ENCODE measurements at places on chromosomes 4 and X.

- DNase-seq: no peak
Measured at GRCh38 chrX:119240356-119240755, 4.3 kb downstream of the PGRMC1 start.

DNA sequence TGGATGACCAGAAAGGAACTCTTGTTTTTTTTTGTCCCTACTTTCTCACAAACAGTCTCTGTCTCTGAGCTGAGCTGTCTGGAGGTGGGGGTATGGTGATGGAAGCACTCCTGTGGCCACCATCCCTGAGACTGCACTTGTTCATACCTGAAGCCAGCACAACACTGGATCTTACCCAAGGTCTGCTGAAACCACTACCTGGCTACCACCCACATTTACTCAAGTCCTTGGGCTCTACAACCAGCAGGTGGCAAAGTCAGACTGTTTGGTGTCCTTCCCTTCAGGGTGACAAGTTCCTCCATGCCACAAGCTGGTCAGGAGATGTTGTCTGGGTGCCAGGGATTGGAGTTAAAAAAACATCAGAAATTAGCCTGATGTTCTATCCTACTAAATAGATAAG is 89.7 kb downstream of the NEXMIF start:
- no peak for DNase-seq

DNA sequence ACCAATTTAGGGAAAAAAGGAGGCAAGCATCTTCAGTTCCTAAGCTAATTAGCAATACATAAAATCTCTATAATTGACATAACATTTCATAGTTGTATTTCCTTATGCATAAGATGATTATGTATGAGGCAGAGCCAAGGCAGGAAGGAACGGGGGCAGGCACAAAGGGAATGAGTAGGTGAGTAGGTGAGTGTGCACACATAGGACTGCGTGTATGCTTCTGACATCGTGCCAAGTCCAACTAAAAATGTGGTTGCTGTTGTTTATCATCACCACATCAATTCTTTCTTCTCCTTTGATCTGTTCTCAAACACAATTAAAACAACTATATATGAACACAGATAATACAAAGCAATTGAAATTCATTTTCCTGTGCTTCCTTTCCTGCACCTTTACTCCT is 131.2 kb downstream of the UNC5C start:
- no peak for DNase-seq

DNA sequence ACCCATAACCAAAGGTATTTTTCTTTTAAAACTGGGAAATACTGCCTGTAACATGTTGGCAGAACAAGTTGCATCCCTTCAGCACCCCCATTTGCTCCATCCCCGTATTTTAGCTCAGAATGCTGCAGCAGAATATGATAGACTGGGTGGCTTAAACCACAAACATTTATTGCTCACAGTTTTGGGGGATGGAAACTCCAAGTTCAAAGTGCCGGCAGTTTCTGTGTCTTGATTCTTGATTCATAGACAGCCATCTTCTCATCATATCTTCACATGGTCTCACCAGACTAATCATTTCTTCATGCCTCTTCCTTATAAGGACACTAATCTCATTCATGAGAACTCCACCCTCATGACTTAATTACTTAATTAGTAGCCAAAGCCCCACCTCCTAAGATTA is 10.5 kb upstream of the INPP4B start:
- DNase-seq: no peak

GRCh38 chr4:105422207-105422920 is 51.5 kb downstream of the PPA2 start:
- no peak for DNase-seq

GRCh38 chrX:20189171-20189570 is 47.5 kb upstream of the EIF1AX start:
- DNase-seq: no peak

DNA sequence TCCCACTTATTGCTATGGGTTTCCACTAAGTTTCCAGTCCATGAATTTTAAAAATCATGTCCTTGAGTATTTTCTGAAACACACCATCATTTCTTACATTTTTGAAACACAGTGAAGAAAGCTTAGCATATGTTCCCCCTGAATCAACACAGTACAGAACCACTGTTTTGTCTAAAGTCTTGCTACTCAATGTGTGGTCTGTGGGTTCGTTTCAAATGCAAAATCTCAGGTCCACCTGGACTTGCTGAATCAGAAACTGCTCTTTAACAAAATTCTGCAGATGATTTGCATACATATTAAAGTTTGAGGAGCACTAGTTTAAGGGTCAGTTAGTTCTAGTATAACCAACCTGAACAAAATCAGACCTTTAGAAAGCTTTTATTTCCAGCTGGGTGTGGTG is 60.4 kb downstream of the SUPT20HL2 start:
- DNase-seq: no peak

DNA sequence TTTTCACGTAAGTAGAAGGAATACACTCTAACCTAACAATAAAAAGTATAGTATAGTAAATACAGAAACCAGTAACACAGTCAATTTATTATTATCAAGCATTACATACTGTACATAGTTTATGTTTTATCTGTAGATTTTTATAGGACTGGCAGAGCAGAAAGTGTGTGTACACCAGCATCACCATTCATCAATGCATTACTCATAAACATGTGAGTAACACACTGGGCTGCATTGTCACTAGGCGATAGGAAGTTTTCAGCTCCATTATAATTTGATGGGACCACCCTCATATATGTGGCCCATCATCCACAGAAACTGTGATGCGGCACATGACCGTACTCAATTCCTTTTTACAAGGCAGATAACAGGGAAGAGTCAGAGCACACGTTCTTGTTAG is 137.8 kb upstream of the RBPJ start:
- DNase-seq: no peak

DNA sequence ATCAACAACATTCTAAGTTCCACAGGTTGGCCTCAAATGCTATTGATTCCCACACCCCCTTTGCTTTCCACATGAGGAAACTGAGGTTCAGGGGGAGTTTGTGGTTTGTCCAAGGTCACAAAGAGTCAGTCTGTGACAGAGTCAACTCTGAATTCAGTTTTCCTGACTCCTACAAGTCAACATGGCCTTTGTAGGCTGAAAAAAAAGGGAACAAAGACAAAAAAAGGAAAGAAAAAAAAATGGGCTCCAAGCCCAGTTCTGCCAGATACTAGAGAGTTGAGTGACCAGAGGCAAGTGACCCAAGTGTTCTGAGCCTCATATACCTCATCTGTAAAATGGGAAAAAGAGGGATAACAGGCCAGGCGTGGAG is 16.5 kb upstream of the PIM2 start:
- DNase-seq: no peak

GRCh38 chrX:78124307-78124706 is 15.1 kb downstream of the TAF9B start:
- DNase-seq: no peak

DNA sequence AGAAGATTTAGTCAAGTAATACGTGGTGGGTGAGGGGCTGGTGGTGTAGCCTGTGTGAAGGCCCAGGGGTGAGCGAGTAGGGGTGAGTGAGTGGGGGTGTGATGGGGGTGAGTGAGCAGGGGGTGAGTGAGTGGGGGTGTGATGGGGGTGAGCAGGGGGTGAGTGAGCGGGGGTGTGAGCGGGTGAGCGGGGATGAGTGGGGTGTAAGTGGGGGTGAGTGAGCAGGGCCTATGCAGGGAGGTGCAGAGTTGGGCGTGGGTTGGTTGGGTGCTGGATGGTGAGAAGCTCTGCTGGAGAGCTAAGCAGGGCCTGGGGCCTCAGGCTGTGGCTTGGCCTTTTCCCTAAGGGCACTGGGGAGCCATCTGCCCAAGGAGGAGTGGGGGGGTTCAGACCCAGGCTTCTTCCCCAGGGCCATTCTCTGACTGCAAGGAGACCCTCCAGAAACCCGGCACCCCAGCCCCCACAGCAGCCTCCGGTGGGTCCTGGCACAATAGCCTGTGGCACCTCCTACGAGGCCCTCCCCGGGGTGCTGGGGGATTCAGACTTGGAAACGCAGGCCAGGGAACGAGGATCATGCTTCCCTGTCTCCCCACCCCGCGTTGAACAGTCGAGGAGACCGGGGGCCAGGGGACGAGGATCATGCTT is 30.4 kb downstream of the SH3TC1 start:
- DNase-seq: peak; percentile 14

DNA sequence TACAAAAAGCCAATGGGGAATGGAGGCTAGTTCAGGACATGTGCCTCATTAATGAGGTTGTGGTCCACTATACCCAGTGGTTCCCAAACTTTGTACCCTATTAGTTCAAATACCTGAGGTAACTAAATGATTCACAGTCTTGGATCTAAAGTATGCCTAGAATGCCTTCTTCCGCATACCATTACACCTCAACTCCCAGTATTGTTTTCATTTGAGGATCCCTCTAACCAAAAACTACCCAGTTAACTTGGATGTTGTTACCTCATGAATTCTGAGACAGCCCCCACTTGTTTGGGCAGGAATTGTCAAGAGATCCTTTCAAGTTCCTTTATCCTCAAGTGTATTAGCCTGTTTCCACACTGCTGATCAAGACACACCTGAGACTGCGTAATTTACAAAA is 439.2 kb downstream of the PCDH10 start:
- no peak for DNase-seq

- peak; percentile 42 for DNase-seq
Measured at GRCh38 chrX:103918050-103918449, 44.4 kb upstream of the TMSB15B start.

- no peak for DNase-seq
Measured at GRCh38 chr4:90960840-90961239, 833.6 kb downstream of the CCSER1 start.

DNA sequence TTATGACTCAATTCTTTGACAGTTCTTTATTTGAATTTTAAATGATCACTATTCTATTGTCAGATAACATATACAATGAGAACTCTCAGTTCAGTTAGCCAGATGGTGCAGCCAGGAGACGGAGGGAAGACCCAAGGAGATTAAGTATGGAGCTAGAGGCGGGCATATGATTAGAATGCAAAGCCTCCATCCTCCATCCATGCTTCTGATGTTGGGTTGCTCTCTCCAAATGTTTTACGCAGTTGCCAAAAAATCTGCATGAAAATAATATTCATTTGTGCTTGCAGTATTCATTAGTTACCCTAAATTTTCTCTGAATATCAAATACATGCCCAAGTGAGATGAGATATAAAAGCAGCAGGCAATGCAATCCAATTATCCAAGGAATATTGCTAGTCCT is 874.8 kb downstream of the C4orf33 start:
- DNase-seq: no peak

DNA sequence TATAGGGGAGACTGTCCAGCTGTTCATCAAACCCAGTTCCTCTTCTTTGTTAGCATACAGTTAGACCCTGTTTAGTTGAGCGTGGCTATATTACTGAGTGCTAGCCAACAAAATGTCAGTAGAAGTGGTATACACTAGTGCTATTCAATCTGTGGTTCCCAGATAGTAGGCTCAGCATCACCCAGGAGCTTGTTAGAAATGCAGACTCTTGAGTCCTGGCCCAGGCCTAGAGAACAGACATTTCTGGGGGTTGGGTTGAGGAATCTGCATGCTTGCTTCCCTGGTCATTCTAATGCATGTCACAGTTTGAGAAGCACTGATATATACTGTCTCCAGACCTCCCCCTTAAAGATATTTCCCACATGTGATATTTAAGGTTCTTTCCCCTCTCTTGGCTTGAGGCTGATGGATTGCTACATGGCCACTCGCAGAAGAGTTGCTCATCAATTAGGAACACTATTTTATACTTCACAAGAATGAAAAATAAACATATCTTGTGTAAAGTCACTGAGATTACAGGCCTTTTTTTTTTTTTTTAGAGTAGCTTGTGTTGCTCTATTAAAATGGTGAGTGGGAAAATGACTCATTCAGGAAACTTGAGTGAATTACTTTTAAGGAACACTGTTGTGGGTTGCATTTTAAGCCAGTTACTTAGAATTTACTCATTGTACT is 289.0 kb downstream of the STIM2 start:
- DNase-seq: no peak

GRCh38 chr4:156443488-156443887 is 489.8 kb upstream of the CTSO start:
- DNase-seq: no peak

DNA sequence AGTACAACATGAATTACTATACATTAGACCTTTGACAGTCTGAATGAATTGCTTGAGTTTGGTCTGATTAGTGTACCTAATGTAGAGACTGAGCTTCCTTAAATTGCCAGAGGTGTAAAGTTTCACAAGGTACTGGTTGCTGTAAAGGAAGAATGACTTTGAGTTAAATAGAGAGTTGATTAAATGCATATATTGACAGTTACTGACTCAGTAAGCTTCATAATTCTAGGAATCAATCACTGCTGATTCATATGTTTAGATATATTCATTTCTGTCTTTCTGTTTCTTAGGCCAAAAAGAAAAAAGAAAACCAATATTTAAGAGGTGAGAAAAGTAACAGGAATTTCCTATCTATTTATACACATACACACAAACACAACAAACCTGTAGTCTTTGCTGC is 16.2 kb upstream of the ART3 start:
- DNase-seq: no peak

- no peak for DNase-seq
Measured at GRCh38 chr4:98473046-98473445, 185.4 kb downstream of the TSPAN5 start.

- DNase-seq: no peak
Measured at GRCh38 chr4:138521809-138522208, 279.7 kb upstream of the SLC7A11 start.

DNA sequence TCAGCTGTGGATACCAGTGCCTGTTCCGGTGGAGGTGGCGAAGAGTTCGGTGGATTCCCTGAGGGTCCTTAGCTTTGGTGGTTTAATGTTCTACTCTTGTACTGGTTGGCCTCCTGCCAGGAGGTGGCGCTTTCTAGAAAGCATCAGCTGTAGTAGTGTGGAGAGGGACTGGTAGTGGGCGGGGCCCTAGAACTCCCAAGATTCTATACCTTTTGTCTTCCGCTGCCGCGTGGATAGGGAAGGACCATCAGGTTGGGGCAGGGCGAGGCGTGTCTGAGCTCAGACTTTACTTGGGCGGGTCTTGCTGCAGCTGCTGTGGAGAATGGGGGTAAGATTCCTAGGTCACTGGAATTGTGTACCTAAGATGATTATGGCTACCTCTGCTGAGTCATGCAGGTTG is 390.3 kb downstream of the FAM47A start:
- no peak for DNase-seq

GRCh38 chr4:14092741-14093140 is 465.2 kb upstream of the BOD1L1 start:
- no peak for DNase-seq

DNA sequence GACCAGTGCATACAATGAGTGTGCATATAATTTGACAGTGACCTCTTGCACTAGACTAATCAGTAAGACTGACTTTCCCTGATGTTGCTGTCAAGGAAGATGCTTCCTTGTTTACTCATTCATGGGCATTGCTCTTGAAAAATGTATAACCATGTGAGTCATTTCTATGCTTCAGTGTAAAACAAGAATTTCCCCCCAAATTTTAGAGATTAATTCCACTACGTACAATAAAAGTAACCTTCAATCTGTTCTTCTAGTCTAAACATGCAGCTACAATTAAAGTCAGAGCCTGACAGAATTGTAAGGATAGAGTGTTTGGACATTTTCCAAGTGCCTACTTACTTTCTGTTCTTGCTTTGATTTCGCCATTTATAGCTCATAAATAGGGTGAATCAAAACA is 935.7 kb downstream of the RAPGEF2 start:
- no peak for DNase-seq

Data from stimulated activated CD4-positive, alpha-beta T cell treated with anti-CD3 and anti-CD28 coated beads, Interleukin-2, amount 100 ng/mL, for 24 hours (primary cell).